ENCODE measurements at places on chromosomes 5 and 9.

DNA sequence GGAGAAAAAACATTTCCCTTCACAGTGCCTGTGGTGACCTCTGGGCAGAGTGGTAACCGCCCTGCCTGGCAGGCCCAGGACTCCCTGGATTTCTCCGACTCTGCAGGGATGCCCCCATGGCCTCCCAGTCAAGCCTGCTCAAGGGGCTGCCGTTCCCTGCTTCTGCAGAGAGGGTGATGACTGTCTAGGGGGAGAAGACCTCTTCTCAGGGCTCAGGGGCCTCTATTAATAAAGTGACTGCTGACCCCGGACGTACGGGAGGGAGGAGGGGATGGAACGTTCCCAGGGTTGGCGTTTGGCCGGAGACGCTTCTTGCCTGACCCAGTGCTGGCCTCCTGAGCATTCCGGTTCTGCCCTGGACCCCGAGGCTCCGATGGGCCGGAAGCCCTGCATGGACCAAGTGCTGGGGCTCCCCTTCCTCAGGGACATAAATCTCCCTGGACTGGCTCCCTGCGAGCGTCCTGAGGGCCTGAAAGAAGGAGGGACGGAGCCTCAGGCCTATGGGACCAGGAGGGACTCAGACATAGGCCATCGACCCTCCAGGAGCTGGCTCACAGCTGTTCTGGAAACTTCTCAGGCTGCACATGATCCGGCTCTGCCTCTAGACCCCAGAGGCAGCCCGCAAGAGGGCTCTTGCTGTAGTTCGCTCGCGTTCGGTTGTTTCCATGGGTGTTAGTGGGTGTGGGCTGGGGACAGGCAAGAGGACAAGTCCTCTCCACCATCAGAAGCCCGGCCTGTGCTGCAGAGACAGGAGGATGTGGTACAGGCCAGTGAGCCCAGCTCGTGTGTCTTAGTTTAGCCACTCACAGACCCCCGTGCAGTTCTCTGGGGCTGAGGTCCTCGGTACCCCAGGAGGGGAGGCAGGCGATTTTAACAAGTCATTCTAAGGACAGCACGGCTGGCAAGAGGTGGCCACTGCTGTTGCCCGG, 8.1 kb upstream of the RNU6ATAC start:
- DNase-seq, result no peak

DNA sequence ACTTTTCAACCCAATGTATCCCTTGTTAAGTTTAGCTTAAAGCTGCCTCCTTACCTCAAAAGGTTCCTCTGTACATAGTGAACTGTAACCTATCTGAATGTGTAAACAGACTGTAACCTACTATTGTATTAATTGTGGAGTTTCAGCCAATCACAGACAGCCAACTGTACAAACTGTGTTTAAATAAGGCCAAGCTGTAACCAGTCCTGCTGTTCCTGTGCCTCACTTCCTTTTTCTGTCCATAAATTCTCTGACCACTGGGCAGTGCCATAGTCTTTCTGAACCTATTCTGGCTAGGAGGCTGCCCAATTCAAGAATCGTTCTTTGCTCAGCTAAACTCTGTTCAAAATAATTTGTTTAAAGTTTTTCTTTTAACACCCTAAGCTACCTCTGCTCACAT, 74.7 kb upstream of the DAPK1 start:
- no peak for DNase-seq

DNA sequence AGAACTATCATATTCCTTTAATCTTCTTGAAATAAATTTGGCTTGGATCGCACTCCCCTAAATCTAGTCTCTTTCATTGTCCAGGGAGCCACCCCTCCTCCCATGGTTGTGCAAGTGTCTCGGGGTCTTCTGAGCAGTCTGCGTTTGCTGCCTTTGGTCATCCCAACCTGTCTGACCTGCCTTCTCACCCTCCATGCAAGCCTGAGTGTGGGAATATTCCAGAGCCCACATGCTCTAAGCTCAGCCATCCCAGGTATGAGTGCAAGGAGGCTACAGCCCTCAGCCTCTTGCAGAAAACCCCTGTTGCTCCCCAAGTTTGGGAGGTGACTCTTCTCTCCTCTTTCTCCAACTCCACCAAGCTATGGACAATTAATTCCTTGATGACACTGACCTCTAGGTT, 7.7 kb upstream of the CTSL start:
- DNase-seq, result no peak

GRCh38 chr5:66597183-66597757, 1.1 kb downstream of the MAST4 start:
- no peak for DNase-seq

GRCh38 chr9:108756746-108757490, 98.9 kb downstream of the ACTL7B start:
- DNase-seq, result no peak

DNA sequence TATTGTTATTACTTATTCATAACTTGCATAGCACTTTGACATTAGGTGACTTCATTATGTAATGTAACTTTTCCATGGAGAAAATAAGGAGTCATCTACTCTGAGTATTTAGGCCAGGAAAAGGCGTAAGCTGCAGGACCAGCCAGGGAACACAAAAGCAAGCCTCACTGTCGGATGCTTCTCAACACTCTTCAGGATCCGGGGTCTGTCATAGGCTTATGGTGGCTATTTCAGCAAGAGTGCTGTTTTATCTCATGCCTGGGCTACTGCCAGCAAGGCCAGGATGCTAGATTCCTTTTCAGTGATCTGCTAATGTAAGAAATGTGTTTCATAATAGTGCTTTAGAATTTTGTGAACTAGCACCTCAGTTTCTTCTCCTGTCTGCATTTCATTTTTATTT, 162.4 kb downstream of the CHSY3 start:
- no peak for DNase-seq

DNA sequence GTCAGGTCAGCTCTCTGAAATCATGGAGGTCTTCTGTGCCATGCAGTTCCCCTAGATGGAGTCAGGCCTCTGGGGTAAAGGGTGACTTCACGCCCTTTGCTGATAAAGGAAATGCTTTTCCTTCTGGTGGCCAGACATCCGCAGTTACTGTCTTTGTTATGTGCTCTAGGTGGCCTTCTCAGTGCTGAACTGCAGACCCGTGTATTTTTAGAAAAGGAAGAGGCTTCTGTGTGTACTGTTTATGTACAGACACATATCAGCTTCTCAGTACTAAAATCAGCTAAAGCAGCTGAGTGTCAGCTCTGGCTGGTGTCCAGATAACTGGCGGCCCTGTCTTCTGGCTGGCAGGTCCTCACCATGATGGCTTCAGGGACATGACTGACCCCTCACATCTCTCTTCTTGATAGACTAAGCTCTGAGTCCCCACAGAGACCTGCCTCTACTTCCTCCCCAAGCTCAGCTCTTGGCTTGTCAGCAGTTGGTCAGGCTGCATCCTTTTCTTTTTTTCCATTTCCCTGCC, 75.3 kb downstream of the ARHGAP26 start:
- no peak for DNase-seq
